HS-5 (cell line): ENCODE measurements at places on chromosomes 1 and 21.

DNA sequence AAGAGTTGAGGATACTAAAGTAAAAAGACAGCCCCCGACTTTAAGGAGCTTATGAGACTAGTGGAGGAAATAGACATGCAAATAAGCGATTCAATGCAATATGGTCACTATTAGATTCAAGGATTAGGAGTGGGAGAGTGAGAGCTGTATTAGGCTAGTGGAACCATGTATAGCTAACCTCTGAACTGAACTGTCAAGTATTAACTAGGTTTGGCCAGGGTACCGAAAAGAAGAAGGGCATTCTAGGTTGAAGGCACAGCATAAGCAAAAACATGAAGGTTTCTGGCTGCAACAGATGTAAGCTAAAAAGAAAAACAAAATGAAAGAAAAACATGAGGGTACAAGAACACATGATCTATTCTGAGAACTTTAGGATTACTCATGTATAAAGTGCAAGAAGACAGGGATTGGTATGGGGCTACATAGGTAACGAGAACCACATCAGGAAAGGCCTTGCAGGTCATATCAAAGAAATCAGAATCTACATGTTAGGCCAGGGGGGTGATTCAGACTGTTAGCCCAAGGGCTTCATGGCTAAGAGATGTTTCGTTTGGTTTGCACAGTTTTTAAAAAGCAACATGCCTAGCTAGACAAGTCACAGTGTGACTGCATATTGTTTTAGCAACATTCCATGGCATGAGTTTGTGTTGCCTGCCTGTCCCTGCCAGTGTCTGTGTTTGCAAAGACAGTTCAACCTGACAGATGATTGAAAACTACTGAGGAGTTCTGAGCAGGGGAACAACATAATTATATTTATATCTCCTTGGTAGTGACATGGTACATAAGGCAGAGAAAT, 54.4 kb upstream of the HAO2 start:
- DNase-seq: no peak

DNA sequence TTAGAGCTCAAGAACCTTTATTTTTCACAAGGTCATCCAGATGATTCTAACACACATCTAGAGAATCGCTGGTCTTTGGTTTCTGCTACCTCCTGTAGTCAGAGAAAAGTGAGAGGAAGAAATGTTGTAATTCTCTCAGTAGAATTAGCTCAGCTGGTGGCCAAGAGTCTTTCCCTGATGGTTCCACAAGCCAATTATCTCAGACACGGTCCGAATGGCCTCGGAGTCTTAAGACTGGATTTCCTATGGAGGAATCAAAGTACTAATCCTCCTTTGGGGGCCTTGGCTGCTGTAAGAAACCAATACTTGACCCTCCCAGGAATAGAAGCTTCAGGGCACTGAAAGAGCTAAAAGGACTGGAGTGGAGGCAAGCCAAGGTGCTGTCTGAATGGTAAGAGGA, 1.8 kb downstream of the TMEM81 start:
- DNase-seq: no peak

DNA sequence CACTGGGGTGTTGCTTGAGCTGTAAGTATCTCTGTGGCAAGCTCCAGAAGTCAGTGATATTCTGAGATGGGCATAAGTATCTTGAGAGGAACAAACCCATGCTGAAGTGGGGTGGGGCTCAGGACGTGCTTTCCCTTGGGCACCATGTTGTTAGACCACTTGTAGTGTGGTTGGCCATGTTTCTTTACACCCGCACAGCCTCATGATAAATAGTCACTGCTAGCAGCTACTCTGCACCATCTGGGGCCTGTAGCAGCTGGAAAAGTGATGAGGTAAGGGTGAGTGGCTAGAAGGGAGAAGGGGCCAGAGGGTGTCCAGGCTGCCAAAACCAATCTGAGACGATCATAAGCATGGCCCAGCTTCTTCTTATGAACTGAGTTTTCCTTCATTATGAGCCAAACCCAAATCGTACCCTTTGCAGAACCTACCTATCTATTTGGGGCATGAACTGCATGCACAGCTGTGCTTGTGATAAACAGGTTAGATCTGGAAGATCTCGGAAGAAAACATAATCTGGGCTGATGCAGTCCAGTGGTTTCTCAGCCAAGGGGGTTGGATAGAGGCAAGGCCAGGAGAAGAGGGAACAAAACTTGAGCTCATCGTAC, 91.9 kb upstream of the IRF2BP2 start:
- no peak for DNase-seq

GRCh38 chr1:152419917-152420316, 5.9 kb upstream of the CRNN start:
- DNase-seq: no peak

DNA sequence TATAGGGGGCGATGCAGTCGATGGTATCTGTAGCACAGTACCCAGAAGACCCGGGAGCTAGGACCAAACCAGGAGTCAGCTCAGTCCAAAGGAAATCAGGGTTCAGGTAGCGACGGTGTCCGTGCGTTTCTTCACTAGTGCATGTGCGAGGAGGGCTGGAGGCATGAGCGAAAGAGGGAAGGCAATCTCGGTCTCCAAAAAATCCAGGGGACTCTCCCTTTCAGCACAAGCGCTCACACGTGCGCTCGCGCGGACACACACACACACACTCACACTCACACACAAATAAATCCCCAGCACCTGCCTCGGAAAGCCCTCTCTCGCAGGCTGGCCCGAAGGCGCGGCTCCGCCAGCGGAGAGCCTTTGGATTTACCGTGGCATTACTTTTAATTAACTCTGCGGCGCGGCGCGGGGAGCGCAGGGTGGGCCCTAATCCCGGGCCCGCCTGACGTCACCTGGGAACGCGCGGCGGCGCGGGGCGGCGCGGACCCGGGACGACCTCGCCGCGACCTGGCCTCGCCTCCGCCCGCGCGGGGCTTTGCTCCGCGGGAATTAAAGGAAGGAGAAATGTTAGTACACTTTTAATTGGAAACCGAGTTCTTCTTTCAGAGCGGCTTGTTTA, 121.2 kb downstream of the LMX1A start:
- no peak for DNase-seq

DNA sequence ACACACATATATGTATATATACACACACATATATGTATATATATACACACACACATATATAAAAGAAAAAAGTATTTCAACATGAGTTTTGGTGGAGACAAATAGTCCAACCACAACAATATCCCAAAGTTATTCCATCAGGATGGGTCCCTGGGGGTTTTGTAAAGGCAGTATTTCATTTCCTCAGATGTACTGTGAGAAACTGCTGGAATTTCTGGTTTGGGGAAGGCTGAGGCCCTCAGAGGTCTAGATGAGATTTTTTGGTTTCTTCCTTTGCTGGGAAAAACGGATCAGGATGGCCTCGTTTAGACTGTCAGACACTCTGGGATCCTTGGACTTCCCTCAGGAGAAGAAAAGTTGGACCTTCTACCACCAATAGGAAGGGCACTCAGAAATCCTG, 36.5 kb upstream of the TENT5B start:
- DNase-seq: no peak

GRCh38 chr21:43701936-43702784, 16.8 kb upstream of the PDXK start:
- DNase-seq: no peak

GRCh38 chr1:3894626-3895278, 5.3 kb downstream of the C1orf174 start:
- no peak for DNase-seq

- DNase-seq: no peak
Observed at GRCh38 chr1:28917757-28918118, 3.4 kb downstream of the EPB41 start.

DNA sequence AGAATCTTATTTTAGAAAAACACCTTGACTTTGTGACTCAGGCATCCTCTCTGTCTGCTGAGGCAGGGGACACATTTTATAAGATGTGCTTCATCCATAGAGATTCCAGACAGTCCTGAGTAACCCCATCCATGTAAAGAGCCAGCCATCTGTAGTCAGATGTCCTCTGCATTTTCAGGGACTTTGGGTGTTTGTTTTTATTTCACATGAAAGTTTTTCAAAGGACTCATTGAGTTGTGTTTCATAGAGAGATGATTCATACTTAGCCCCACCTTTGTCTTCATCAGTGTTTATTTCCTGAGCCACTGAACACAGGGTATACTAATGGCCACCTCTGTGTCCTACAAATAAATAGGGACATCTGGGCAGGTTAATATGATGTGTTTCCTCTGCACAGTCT, 280.4 kb downstream of the CACNA1E start:
- DNase-seq: no peak

DNA sequence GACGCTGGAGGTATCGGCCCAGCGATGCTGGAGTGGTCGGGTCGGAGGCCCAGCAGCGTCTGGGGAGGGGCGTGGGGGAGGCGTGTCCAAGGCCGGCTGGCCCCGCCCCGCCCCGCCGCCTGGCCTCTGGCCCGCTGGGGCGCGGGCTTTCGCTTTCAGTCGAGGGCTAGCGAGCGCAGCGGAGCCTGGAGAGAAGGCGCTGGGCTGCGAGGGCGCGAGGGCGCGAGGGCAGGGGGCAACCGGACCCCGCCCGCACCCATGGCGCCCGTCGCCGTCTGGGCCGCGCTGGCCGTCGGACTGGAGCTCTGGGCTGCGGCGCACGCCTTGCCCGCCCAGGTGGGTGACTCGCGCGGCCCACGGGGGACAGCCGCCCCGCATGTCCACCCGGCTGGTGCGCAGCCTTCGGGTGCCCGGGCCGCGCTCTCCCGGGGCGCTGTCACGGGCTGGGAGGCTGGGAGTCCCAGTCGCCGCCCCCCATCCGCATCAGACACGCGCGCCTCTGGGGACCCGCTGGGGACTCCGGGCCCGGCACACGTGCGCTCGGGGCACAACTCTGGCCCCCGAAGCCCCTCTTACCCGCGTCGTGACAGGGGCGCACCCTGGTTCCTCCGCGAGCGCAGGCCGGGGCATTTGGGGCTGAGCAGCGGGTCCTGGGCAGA, at the start of gene TNFRSF1B:
Gene TNFRSF1B, plus strand, starts transcription at position 158 of the 659 bp plus-strand sequence. Its CDS starts 101 bp downstream, at position 259.
- DNase-seq: no peak

DNA sequence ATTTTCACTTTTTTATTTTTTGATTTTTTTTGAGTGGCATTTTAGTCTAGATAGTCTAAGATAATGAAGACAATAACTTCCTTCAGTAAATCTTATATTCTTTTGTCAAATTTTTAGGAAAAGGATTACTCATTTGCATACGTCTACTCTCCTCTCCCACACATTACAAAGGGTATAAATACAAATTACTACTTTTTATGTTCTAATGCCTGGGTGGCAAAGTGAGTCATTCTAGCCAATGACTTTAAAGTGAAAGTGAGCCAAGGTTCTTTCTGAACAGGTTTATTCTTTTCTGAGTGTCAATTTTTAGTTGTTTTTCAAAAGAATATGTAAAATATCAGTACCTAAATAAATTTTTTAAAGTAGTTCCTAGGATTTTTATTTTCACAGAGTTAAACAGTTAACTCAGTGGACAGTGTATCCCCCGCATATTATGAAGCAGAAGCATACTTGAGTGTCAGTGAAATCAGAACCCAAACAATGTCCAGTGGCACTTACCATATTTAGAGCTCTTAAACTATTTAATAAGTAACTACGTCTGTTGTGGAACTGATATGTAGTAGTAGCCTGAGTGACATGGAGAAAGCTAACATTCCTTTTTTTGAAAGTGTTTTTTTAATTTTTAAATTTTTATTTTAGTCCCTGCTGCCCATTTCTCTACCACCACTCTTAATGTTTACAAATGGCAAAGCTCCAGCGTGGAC, 141.7 kb downstream of the PHTF1 start:
- DNase-seq: no peak

GRCh38 chr1:239276051-239276450, 110.3 kb upstream of the CHRM3 start:
- DNase-seq: no peak

DNA sequence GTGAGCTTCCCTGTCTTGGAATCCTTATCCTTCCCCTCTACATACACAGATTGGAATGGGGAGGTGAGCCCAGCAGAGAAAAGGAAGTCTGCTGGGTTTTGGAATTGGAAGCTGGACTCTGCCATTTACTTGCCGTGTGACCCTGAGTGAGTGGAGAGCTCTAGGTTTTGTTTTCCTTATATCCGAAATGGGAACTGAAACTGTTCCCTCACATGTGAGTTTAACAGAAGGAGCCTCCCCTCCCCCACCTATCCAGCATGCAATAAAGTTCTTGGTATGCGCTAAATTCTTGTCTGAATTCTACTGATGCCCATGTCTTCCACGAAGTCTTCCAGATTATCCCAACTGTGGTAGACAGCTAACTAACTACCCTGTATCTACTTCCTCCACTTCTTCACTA, 58.7 kb downstream of the NENF start:
- no peak for DNase-seq

- DNase-seq: no peak
Observed at GRCh38 chr1:72547412-72547811, 265.1 kb upstream of the NEGR1 start.

DNA sequence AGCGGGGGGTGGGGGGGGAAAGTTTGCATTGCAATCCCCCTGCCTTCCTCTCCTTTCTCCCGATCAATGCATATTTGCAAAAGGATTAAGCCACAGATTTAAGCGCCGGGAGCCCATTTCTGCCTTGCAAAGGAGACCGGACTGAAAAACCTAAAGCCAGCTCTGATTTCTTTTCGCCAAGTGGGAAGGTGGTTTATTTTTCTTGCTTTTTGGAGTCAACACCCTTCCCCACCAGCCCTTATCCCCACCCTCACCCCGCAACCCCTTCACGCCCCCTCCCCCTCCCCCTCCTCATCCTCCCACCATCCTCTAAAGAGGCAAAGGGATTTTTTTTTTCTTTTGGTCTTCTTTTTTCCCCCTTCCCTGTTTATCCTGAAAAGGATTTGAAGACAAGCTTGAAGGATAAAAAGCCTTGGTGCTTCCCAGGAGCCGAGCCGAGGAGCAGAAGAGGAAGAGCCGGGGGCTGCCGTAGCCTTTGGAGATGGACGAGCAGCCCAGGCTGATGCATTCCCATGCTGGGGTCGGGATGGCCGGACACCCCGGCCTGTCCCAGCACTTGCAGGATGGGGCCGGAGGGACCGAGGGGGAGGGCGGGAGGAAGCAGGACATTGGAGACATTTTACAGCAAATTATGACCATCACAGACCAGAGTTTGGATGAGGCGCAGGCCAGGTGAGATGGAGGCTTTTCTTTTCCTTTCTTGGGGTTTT, 513 bp downstream of the PBX1 start:
- DNase-seq: no peak

DNA sequence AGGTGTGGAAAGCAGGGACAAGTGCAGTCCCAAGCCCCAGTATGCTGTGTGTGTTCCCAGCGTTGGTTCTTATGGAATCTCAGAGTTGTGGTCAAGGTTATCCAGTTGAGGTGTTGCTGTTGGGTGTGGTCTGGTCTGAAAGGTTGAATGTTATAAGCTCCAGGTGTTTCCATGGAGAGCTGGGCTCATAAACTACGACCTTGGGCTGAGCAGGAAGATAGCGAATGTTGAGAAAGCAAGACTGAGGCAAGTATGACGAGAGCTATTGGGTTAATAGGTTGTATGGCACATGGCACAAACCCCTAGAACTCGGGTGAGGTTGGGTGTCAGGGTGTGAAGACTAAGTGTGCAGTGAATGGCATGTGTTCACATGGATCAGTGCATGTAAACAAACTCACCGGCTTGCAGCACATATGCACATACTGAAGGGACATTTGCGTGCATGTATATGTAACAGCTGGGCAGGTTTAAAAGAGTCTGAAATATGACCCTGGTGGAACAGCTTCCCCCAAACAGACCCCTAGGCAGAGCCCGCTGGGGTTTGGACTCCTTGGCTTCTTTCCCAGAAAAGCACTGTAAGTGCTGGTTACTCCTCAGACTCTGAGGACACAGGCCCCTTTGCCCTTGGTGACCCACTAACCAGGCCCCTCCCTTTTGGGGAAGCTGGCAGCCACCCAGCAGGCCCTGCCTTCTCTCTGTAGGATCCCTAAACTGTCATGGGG, 117.5 kb downstream of the NAV1 start:
- no peak for DNase-seq

GRCh38 chr21:30515681-30516080, 13.7 kb upstream of the KRTAP19-5 start:
- DNase-seq: no peak
